ENCODE measurements at places on chromosomes 12 and 14.
A peak's percentile ranks its signal among the peaks of the same experiment; 100 is the strongest.

- no peak for DNase-seq
Observed at GRCh38 chr12:48054955-48055821, 50.7 kb downstream of the SENP1 start.

DNA sequence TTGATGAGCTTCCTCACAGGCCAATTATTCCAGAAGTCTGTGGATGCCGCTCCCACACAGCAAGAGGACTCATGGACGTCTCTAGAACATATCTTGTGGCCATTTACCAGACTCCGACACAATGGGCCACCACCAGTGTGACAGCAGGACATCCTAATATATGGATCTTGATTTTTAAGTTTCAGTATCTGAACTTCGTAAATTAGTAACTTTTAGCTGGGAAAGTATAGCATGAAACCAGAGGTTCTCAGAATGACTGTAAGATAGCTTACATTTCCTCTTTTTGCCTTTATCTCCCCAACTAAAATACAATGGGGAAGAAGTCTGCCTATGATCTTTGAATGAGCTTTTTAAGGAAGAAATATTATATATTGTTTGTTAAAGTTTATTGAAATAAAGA is 87.0 kb downstream of the DNAI7 start:
- DNase-seq: peak; percentile 46

GRCh38 chr12:91493308-91493707 is 310.7 kb upstream of the DCN start:
- DNase-seq: no peak

DNA sequence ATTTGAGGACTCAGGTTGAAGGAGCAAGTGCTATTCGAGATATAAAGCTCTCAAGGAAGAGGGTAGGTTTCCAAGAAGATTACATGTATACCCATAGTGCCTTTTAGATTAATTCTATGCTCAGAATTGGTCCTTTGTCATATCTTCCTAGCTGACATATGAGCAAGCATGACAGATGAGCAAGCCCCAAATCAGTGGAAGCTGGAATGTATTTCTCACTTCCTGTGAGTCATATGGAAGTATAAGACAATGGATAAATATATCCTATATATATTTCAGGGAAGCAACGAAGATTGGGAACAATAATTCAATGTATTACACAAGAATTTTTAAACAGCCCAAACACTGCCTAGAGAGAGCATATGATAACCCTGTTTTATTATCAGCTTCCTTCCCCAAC is 674.1 kb upstream of the ATXN7L3B start:
- no peak for DNase-seq

DNA sequence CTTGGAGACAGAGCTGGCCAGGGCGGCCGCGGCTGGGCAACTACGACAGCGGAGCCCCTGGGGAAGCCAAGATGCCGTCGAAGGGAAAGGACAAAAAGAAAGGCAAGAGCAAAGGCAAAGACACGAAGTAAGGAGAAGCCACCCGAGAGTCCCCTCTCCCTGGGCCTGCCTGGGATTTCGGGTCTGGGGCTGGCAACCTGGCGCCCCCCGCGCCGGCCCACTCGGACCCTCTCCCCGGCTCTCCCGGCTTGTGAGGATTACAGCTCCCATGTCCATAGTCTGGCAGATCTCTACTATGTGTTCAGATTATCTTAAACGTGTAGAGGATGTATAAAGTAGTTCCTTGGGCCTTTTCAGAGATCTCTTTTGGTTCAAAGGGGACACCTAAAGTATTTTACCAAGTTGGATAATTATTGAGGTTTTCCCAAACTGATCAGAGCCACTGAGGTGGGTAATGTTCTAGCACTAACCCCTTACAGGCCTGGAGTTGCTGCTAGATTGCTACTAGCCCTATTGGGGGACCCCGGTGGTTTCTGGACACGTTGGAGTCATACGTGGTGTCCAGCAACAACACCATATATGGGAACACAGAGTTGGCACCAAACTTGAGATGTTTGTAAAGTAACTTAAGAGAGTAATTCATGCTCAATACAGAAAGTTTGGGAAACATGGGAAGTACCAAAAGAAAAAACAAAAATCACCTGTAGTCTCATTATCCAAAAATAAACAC is 424 bp downstream of the BBOF1 start:
- peak; percentile 23 for DNase-seq

DNA sequence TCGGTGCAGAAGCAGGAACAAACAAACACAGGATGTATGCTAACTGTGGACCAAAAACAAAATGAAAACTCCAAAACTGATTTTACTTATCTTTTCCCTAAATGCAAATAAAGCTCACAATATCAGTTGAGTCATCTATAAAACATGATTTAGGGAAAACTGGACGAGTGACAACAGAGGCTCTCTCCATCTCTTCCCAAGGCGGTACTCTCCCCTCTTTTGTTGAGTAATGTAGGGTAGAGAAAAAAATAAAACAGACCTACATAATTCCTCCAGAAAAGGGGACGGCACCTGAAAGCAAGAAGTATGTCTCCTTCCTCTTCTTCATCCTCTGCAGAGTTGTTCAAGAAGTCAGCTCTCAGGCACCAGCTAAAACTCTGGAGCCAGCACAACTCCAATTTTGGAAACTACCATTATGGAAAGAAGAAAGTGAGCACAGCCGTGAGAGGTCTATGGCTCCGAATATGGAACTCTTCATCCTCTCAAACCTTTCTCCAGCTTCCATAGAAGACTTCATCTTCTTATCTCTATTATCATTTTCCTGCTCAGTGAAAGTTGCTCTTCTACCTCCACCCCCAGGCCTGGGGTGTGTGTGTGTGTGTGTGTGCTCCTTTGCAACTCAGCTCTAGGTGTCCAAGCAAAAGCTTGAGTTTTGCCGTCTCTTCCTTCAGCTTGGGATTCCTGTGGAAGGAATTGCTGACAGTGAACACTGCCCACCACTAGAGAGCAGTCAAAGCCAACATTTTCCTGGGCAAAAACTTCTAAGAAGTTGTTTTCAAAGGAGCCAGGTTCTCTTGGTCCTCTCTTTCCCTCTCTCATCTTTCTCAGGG is 155.4 kb downstream of the DIO2 start:
- peak; percentile 44 for DNase-seq

DNA sequence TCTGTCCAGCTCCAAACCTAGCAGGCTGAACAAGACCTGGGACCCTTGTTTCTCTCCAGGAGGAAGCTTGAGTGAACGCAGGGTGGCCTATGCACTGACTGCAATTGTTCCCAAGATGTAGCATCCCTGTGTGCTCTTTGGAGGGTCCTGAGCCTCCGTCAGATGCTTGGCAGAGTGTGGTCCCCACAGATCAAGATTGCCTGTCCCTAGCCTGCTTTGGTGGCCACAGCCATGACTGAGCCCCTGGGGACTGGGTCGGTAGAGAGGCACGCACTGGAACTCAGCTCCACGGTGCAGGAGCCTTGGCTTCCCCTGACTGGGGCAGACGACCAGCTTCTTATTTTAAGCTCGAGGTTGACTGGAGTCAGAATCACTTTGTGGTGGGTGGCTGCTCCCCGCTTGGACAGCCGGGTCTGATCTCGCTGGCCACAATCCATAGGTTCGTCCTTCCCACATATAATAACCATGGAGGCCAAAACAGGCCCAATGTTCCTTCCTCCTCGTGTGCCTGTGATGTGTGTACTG is 97.8 kb downstream of the LGMN start:
- DNase-seq: no peak

DNA sequence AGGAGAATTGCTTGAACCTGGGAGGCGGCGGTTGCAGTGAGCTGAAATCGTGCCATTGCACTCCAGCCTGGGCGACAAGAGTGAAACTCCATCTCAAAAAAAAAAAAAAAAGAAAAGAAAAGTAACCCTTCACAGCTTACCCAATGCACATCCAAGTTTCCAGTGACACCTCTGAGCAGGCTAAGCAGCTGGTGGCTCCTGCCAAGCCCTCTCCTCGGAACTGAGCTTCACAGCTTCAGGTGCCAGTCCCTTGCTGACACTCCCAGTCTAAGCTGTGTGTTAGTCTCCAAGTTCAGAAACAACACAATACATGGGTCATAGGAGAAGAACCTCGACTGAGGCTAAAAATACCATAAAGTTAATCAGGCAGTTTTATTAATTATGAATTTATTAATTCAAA is 7.9 kb downstream of the CD9 start:
- DNase-seq: no peak

- DNase-seq: no peak
Observed at GRCh38 chr14:63923422-63923752, 70.6 kb downstream of the SYNE2 start.
